ENCODE measurements at places on chromosomes 5 and 9.

GRCh38 chr5:115686051-115686737 lies 60.4 kb upstream of the TMED7 start:
- DNase-seq, result peak; percentile 74

DNA sequence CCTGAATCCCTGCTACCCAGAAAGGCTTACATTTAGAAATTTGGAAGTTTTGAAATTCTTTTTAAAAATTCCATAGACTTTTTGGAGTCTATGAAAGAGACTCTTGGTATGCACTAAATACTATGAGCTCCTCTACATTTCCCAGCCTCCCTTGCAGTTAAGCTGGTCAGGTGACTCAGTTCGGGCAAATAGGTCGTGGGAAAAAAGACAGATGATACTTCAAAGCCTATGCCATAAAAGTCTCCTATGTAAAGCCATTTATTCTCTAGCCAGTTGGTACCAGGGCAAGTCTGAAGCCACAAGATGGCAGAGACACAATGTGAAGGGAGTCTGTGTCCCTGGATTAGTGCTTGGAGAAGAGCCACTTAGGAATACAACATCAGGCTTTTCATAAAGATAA lies 101.8 kb downstream of the BOD1 start:
- DNase-seq, result peak; percentile 7

- DNase-seq, result no peak
Observed at GRCh38 chr9:104553261-104553660, 15.7 kb upstream of the OR13C8 start.

GRCh38 chr5:107668154-107669095 lies 2.3 kb downstream of the EFNA5 start:
- peak; percentile 11 for DNase-seq

- DNase-seq, result peak; percentile 88
Observed at GRCh38 chr5:103428411-103428871, 134.1 kb downstream of the NUDT12 start.

- no peak for DNase-seq
Observed at GRCh38 chr5:104443706-104444105, 881.1 kb upstream of the NUDT12 start.

GRCh38 chr9:74951725-74952151 lies 974 bp downstream of the C9orf40 start:
- DNase-seq, result peak; percentile 25

GRCh38 chr9:37801959-37802711 lies 1.5 kb downstream of the DCAF10 start:
- no peak for DNase-seq

- DNase-seq, result peak; percentile 89
Observed at GRCh38 chr5:110917161-110917875, 154.2 kb upstream of the TSLP start.

GRCh38 chr5:140145818-140146522 lies 20.2 kb downstream of the IGIP start:
- peak; percentile 60 for DNase-seq

GRCh38 chr5:39115644-39116343 lies 41.6 kb upstream of the RICTOR start:
- no peak for DNase-seq

- no peak for DNase-seq
Observed at GRCh38 chr9:131585375-131585774, 40.1 kb downstream of the PRRT1B start.

All from fibroblast of lung (primary cell).